NCI-H526 (cell line): ENCODE measurements at places on chromosomes 2 and 18.

DNA sequence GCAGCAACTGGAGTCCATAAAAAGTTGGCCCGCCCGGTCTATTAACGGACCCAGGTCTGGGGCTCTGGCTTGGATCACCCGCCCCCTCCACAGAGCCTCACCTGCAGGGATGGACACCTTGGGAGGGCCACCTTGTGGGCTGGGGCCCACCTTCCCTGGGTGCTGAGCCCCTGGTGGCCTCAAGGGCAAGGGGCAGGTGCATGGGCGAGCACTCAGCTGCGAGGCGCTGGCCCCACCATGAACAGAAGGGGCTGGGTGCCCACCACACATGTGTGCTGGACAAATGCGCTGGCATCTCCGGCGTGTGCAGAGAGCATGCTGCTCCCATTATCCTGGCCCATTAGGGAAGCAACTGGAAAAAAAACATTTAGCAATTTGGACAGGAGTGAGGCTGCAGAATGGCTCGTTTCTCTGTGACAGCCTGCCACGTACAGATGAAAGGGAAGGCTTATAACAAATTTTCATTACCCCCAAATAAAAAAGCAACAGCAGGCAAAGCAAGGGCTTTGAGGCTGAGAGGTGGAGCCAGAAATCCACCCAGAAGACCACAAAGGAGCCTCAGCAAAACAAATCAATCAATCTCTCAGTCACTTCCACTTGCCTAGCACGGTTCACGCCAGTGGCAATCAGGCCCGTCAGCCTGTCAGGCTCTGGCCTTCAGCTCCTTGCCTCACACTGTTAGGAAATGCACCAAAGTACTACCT, 253.1 kb upstream of the ZNF521 start:
- DNase-seq = no peak

GRCh38 chr18:22093731-22094357, 75.5 kb upstream of the GATA6 start:
- no peak for DNase-seq

GRCh38 chr2:129709956-129710598, 269.4 kb upstream of the RAB6C start:
- DNase-seq = peak; percentile 9

GRCh38 chr2:74097574-74097973, 50.1 kb downstream of the BOLA3 start:
- DNase-seq = no peak

DNA sequence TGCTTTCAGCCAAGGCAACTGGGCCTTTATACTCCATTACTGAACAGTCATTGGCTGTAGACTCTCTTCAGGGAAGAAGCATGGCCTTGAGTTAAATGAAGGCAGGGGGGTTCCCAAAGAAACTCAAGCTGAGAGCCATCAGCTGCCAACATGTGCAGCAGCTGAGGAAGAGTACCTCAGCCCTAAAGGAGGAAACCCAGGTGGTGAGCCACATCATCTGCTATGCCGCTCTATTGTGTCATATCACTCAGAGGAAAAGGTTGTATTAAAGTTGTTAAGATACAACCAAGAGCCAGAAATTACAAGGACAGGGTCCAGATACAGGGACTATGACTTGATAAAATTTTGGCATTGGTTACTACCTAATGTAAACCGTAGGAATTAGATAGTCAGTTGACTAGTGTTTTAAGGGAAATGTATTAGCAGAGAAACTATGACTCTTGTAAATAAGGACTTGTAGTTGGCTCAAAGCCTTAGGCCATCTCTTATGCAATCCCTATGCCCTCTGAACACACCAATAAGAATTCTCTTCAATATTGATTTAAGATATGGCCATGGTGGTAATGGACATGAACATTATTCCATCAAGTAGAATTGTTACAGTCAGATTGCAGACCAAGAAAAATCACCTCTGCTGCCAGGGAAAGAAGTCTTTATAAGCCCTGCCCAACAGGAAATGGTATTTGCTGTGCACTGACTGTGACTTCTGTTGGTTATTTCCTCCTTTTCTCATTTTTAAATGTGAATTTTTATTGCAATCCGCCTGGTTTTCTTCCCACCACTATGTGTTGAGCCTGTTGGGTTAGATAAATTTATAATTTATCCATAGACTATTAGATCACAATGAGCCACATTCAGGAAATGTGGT, 9.2 kb upstream of the LRPPRC start:
- no peak for DNase-seq

DNA sequence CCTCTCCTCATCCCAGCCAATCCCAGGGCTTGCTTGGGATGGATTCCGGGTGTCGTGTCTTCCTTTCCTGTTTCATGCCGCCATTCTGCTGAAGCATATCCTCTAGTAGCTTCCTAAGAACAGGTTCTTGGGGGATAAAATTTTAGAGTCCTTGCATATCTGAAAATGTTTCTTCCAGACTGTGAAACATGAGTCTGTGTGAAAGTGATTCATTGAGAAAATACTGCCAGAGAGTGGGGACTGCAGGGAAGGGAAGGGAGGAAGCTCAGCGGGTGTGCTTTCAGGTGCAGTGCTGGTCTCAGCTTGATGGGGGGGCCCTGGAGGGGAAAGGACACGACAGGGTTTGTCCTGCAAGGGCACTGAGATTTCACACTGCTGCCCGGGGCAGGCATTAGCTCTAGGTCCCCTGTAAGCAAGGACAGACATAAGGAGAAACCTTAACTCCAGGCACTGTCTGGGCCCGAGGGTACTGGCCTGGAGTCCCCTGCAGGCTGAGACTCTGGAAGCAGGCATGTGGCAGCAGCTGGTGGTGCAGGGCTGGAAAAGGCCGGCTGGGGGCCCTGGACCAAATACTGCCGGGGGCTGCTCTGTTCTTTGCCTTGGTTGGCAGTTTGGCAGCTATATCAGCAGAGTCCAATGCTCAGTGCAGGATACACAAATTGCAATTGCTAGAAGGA, 97.6 kb upstream of the HS6ST1 start:
- no peak for DNase-seq

DNA sequence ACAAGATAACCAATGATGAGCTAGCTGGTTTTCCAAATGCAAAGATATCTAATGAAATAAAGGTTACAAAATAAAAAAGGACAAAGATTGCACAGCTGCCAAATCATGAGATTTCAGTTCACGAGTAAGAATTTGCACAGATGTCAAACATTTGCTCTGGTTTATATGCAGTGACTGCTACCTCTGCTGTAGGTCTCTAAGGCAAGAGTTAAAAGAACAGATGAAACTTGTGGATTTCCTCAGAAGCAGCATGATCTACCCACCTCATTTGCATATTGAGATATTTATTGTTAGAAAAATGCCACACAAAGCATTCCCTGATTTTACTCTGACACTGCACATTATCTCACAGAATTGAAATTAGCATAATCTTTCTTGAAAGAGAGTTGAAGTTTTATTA, 763.2 kb upstream of the ZEB2 start:
- DNase-seq = no peak

DNA sequence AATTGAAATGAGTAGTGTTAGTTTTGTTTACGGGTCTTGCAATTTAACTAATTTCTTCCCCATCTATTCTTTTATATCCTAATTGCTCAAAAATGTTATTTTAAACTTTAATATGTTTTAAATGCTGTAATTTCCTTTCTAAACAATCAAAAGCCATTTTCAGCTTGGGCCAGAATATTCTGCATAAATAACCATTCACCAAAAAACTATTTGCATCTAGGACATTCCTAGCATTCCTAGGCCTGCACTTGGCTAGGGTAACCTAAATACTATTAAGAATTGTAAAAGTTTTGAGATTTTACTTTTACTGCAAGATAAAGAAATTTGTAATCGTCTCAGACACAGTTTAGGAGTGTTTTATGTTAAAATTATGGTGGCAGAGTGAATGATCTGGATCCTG, 7.8 kb upstream of the ETAA1 start:
- no peak for DNase-seq

GRCh38 chr2:239412905-239413603, 12.2 kb upstream of the HDAC4 start:
- no peak for DNase-seq

DNA sequence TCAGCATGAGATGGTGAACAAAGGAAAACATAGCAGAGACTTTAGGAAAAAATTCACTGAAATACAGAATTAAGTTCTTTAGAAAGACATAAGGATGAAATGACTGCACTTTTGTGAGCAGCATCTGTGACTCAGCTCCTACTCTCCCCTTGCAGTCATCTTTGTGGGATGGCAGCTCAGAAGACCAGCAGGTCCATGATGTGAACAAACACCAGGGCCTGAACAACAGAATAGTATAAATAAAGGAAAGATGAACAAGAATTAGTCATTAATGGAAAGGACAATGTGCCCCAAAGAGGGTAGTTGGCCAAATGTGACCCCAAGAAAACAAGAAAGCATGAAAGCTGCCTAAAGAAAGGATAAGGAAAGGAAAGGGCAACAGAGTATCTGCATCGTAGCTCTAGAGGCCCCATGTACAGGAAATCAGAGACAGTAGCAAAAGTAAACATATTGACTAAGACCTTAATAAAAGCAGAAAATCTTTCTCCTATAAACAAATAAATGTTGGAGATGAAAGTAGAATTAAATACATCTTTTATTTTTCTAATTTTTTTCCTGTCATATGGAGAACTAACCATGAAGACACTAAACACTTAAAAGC, 318.0 kb downstream of the ZEB2 start:
- DNase-seq = no peak

GRCh38 chr18:36628435-36629137, 200.2 kb downstream of the TPGS2 start:
- DNase-seq = no peak

DNA sequence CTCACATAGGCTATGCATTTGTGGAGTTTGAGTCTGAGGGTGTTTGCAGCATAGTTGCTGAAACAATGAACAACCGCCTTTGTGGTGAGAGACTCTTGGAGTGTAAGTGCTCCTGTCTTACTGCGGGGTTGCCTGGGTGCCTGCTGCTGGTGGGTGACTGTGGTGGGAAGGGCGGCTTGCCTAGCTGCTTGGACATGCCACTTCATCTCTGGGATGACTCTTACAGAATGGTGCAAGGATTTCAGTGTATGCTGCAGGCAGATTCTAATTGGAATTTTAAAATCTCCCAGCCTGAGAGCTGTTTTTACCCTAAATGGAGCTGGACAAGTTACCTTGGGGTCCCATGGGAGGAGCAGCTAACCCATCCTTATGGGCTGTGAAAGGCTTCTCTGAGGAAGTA, 50.1 kb downstream of the CYP27C1 start:
- DNase-seq = no peak

DNA sequence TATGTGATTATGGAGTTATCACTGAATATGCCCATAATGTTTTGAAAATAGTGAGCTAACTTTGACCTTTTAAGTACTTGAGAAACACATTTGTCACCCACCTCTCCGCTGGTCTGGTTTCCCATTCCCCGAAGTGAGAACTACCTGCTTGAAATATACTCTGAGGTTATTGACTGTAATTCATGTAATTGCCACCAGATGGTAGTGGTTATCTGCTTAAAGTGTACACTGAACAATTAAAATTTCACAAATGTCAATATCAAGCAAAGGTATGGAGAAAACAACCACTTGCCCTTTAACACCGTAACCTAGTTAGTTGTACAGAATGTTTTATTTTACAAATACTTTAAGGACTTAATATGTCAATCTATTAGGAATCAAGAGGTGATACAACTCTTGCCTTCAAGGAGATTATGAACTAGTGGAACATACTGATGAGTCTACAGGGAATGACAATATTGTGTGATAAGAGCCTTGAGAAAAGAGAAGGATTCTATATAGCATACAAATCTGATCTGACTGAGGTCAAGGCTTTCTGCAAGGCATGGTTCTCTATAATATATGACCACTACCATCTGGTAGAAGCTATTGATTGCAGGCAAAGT, 316.8 kb upstream of the KCNH7 start:
- DNase-seq = peak; percentile 16

GRCh38 chr2:180553094-180553715, 427.2 kb upstream of the UBE2E3 start:
- DNase-seq = no peak

DNA sequence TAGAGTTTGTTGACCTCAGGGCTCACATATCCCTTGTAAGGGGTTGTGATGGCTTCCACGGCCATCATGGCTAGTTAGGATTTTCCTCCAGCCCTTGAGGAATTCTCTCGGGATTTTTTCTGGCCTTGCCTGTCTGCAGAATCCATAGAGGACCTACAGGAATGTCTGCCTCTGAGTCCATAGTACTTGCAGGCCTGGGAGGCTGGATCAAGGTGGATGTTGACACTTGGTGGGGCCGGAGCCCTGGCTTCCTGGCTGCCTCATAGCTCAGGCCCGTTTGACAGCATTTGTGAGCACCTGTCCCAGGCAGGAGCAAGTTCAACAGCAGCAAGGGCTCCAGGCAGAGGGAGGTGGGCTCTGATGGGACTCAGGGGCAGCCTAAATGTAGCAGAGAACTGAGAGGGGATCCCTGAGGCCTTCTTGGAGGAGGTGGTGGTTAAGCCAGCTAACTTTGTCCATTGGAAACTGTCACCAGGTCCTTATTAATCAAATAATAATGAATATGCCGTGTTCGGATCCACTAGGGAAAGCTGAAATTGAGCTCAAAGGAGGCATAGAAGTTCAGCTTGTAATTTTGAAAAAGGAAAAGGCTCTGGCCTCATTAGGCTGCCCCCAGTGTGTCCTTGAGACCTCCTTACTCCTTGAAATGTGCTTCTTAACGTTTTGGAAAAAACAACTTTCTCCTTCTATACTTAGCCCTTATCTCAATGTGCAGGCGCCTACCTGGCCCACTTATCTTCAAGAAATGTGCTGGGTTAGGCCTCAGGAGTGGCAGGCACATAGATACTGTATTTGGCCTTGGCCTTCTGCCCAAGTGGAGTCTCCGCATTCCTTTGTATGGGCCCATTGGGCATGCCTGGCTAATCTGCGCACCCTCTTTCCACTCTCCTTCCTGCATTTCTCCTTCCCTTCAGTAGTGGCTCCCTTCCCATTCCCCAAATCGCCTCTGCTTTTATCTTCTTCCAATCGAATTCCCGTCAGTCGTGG, 66.9 kb downstream of the HPCAL1 start:
- DNase-seq = no peak

DNA sequence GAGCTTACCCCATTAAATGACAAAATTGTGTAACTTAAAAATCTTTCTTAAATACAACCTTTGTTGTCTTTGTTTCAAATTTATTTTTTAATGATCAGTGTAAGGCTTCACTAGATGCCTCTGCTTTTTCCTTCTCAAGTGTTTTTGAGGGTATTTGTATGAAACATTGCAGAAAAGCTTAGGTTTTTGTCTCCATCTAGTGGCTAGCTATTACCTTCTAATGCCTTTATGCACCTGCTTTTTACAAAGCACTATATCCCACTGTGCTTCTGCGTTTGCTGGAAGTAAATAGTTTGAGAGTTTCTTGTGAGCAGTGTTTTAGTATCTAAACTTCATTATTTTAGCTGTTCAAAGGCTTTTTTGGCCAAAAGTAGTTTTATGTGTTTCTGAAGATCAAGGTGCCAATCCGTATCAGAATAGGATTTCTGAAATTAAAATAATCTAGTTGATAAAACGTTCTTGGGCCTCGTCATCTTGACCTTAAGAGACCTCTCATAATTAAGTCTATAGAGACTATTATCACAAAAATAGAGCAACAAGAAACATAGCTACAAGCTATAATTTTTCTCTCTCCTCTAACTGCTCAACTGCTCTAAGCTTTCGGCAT, 47.0 kb downstream of the IWS1 start:
- peak; percentile 76 for DNase-seq

DNA sequence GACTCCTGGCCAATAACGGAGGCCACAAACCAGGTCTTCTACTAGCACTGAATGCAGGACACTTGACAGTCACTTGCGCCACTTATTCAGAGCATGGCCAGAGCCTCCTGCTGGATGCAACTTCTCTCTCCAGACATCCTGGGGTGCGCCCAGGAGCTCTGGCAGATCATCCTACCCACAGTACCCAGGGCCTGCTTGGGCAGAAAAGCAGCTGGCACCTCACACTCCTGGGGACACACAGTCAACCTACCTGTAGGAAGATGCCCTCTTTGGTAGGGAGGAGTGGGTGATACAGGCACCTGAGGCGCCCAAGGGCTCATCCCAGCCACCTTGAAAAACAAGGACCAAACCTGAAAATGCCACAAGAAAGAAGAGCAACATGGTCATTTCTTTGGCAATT, 13.3 kb downstream of the GALNT14 start:
- no peak for DNase-seq
